Stimulated activated naive CD4-positive, alpha-beta T cell (primary cell): ENCODE measurements at places on chromosomes 3 and 15.
A peak's percentile ranks its signal among the peaks of the same experiment; 100 is the strongest.

DNA sequence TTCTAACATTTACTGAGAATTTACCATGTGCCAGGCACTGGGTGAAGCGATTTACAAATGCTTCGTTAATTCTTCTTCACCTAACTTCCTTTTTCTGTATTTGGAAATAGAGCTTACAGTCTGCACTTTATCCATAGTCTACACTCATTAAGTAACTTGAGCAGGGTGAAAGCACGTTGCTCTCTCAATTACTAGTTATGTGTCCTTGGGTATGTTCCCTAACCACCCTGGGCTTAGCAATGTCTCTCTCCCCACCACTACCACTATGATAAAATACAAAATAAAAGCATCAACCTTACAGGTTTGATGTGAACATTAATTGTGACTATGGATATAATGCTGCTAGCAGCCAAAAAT lies 172.9 kb upstream of the SLC2A2 start:
- DNase-seq = no peak

DNA sequence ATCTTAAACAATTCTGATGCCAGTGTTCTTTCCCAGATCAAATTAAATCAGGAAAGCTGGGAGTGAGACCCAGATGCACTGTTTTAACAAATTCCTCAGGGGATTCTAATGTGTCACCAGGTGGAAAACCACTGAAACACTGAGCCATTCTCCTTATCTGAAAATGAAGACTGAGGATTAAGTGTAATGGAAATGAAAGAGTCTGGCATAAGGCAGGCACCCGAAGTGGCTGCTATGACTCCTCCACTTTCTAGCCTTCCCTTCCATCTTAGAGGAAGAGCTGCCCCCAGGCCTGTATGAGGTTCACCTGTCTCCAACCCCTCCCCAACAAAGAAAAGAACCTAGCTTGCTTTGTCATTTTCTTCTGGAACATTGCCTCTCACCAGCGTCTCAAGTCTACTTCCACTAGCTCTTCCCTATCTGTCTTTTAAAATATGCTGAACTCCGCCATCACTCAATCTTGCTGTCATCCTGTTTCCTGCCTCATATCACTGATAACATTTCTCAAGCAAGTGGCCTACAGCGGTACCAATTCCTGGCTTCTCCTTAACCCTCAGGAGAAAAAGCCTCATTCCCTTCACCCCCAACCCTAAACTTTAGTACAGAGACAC lies 13.7 kb upstream of the ABHD2 start:
- no peak for DNase-seq

- DNase-seq = no peak
Observed at GRCh38 chr3:134640378-134640777, 10.4 kb downstream of the KY start.

DNA sequence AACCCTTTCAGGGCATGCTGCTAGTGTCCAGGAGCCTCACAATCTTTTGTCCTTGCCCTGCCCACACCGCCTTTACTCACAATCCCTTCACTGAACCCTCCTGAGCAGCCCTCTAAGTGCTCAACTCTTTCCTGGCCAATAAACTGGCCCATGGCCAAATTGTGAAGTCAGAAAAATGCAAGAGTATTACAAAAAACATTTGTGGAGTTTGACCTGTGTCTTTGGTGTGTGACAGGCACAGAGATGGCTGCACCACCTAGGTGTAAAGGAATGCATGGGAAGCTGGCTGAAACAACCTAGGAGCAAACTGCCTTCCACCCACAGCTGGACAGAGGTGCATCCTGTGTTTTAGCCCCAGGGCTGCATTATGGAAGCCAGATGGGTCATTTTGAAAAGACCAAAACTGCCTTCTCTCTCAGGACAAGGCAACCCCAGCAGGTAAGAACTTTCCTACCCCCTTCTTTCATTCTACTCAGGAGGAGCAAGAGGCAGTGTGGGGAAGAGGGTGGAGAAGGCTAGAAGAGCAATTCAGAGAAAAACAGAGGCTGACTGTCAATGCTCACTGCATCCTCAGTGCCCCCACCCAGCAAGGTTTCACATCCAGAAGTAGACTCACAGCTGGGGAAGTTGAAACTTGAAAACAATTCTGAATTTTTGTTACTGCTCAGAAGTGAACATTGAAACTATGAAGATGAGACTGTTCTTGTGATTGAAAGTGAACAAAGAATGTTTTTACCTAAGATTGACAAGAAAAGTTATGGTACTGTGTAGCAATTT lies 78.6 kb downstream of the TRIM42 start:
- DNase-seq = no peak

DNA sequence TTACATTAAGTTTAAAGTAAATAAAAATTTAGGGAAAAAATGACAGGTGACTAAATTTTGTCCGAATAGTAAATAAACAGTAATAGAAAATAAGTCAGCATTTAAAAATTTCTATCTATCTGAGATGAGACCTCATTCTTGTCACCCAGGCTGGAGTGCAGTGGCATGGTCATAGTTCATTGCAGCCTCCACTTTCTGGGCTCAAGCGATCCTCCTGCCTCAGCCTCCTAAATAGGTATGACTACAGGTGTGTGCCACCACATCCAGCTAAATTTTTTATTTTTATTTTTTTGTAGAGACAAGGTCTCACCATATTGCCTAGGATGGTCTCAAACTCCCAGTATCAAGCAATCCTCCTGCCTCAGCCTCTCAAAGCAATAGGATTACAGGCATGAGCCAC lies 7.8 kb downstream of the KPNA4 start:
- no peak for DNase-seq

DNA sequence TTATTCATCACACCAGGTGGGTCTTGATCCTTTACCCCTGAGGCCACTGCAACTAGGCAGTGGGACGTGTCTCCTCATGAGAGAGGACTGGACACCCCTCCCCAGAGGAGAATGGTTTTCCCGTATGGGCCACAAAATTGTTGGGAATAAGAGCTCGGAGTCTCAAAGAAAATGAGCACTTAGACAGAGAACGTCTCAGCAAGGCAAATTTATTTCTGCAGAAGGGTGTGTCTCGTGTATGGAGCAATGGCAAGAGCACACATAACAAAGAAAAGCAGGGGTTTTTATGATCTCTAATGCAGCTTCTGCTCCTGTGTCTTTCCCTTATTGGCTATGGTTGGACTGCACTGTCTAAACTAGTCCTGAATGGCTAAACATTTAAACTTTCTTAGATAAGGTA lies 803.5 kb downstream of the PLOD2 start:
- DNase-seq = no peak

DNA sequence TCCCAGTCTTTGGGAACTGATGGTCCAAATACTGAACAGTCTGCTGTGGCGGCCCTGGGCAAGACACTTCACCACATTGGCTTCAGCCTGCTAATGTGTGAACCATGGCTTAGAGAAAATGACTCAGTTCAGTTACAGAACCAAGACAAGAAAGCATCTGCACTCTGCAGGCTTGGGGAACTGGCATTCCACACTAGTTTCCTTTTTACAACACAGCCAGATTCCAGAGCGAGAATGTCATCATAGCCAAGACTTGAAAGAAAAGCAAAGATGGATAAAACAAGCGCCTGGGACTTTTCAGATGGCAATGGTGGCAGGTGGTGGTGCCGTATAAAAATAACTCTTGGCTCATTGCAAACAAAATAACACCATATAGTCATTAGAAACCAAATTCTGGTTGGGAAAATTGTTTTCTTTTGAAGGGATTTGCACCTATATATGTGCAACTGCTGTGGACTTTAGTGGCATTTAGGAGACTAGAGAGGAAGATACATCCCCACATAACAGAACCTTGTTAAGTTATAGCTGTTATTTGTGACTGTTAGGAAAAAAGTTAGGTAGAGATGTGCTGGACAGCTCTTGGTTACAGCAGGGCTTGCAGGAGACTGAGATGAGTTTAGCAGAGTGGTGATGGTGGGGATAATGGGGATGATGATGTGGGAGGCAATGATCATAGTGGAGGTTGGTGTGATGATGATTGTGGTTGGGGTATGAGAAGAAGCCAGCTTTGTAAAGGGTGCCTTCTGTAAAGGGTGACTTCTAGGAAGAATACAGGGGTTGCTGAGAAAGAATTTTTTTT lies 273.6 kb downstream of the THRB start:
- DNase-seq = no peak

DNA sequence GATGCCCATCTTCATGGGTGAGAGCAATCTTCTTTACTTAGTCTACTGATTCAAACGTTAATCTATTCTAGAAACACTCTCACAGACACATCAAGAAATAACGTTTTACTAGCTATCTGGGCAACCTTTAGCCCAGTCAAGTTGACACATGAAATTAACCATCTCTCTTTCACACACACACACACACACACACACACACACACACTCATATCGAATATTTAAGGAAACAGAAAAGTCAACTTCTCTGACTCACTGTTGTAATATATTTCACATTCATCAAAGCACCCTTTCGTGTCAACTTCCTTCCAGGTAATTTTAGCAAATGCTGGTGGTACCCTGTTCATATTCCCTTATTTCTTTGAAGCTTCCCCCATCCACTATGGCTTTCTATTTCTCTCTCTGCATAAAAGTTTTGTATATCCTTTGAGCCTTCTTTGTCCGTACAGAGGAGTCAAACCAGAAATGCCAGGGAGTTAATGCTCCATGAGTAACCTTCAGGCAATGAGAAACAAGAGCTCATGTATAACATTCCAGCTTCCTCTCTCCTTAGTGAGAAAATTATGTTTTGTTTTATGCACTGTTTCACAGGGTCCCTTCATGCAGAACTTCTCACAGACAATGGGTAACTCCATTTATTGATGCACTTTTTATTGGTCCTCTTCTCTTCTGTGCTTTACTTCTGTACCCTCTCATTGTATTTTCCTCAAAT lies 335.5 kb upstream of the CBLB start:
- DNase-seq = no peak

- no peak for DNase-seq
Observed at GRCh38 chr3:101203411-101203810, 117.0 kb downstream of the IMPG2 start.

DNA sequence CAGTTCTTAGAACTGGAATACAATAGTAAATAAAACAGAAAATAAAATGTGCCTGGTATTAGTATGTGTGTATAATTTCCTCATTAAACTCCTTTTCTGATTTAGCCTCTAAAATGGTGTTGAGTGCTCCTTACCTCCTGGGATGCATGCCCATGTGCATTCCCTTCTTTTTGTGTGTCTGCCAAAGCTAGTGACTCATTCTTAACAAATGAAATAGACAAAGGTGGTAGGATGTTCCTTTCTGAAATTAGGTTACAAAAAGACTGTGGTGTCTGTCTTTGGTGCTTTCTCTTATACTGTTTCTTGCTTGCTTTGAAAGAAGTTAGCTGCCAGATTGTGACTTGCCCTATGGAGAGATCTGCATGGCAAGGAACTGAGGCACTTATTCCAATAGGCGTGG lies 623.7 kb downstream of the GRM7 start:
- DNase-seq = no peak

- DNase-seq = peak; percentile 50
Observed at GRCh38 chr15:42059661-42060476, 34.5 kb downstream of the PLA2G4D start.

GRCh38 chr15:88401996-88402656 lies 65.1 kb downstream of the MRPL46 start:
- no peak for DNase-seq

GRCh38 chr3:149586871-149587270 lies 71.0 kb downstream of the WWTR1 start:
- no peak for DNase-seq

DNA sequence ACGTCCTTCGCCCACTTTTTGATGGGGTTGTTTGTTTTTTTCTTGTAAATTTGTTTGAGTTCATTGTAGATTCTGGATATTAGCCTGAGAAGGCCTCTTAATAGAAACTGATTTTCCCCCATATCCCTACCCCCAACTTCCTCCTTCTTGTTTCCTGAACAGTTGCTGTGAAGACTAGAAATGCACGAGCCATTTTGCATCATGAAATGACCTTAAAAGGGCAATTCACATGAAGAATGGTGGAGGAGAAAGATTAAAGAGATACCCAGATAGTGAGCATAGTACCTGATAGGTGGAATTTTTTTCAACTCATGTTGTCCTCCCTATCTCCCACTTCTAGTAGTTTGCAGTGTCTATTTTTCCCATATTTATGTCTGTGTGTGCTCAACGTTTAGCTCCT lies 55.2 kb upstream of the KCNH8 start:
- DNase-seq = no peak

DNA sequence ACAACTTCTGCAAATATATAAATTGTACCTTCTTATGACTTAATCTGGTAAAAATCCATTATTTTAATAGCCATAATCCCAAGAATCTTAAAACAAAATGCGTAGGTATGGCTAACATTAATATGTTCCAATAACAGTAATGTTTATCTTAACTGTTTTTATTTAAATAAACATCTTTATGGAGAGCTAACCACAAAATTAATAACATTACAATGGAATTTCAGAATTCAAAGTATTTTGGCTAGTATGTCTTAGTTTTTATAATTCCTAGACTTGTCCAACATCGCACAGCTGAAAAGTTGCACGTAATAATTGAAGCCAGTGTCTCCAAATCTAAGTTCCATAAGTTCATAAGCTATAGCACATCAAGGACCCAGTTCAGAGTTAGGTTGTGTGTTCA lies 47.6 kb downstream of the ANKRD28 start:
- DNase-seq = no peak

GRCh38 chr3:30342318-30343060 lies 263.9 kb upstream of the TGFBR2 start:
- DNase-seq = no peak

DNA sequence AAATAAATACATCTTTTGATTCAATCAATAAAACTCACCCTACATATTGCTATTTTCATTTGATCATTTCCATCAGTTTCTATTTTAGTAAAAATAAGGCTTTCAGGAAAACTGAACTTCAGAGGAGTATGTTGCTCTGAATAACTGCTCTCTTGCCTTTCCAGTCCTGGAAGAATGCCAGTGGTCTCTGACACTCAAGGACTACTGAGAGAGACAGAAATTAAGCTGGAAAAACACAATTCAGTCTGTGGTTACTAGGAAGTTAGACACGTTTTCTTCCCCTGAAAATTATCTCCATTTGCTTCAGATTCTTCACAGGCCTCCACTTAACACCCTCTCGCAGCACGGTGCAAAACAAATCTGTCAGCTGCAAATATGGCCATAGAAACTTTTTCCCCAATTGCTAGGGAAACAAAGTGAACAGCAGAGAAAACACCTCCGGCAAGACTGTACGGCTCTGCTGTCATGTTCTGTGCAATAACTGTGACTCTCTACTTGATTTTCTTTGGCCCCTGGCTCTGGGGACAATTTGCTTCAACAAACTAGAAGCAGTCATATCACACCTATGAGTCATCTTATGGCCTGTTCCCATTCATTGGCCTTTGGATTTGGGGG lies 353.0 kb downstream of the MAGI1 start:
- no peak for DNase-seq

GRCh38 chr3:74633021-74633420 lies 18.6 kb upstream of the CNTN3 start:
- DNase-seq = no peak

DNA sequence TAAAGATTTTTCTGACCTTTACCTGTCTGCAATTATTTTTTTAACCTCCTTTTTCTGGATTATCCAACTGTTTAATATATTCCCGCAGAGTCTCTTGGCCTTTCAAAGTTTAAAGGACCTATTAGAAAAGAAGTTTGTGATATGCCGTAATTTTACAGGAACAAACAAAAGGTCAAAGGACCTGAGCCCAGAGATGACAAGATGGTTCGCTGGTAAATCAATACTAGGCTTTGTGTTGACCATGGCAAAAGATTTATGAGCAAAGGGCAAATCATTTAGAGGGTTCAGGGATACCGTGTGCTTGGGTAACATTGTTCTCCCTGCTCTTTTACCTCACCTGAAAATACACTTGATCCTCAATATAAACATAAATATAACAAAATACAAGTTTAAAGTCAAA lies 923.5 kb downstream of the ROBO1 start:
- DNase-seq = no peak

- DNase-seq = no peak
Observed at GRCh38 chr3:2156244-2156847, 57.7 kb downstream of the CNTN4 start.

GRCh38 chr3:141067206-141067974 lies 16.2 kb downstream of the SPSB4 start:
- DNase-seq = no peak
